ENCODE measurements at places on chromosomes 3 and 15.

- no peak for DNase-seq
Observed at GRCh38 chr15:47678040-47678439, 39.3 kb upstream of the SEMA6D start.

DNA sequence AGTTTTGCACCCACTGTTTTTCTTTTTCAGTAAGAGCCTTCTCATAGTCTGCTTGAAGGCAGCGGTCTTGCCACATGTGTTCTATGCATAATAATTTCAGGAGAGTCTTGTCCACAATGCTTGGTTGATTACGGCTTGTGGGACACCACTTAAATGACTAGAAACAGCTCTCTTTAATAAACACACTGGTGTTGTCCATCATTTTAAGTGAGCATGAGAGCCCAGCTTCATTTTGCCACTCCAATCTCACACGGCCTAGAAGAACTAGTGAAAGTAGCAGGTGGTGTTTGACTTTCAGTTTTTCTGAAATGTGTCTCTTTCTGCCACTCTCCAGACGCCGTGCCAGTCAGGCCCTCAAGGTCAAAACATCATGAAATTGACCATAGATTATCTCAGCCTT is 292.1 kb downstream of the LPP start:
- DNase-seq = no peak

DNA sequence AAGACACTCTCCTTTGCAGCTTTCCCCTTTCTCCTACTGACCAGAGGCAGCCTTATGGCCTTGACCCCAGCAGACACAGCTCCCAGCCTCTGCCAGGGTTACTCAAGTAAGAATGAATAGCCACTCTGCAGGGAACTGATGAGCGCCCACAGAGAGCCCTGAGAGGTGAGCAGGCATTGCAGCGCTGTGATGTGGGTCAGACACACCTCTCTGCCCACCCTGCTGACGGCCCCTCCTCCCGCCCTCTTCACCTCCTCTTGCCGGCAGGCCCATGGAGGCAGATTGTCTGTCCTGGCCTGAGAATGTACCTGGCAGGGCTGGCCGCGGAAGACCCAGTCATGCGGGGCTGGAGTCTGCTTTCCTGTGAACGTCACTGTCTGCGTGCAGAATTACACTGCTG is 512.6 kb upstream of the PPP2R3A start:
- no peak for DNase-seq

GRCh38 chr15:48681353-48681752 is 35.8 kb upstream of the FBN1 start:
- no peak for DNase-seq

DNA sequence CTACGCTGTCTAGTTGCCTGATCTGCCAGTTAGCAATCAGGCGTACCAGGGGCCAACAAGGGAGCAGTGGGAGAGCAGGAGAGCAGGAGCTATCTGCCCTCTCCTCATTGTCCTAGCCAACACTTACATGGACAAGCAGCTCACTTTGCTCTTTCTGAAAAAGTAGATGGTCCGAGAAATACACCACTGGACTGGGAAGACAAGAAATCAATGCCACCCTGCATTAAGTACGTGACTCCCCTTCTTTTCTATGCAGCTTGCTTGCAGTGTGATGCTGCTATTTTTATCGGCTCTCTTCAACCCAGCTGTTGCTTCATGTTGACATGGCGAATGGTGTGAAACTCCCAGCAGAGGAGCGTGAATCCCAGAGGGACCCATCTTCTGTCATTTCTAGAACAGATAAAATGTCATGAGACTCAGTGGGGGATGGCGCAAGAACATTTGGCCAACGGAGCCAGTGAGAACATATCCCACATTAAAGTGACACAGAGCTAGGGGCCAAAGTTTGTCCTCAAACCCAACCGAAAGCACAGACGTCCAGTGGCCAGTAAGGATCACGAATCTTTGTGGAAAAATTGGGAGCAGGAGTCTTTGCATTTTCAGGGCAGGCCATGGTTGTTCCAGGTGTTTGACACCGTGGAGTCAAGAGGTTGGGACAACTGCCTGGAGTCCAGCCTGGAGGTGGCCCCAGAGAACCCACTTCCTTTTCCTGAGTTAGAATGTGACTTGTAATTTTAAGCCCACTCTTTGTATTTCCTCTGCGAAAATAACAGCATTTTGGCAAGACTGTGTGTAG is 53.7 kb upstream of the MEF2A start:
- no peak for DNase-seq

DNA sequence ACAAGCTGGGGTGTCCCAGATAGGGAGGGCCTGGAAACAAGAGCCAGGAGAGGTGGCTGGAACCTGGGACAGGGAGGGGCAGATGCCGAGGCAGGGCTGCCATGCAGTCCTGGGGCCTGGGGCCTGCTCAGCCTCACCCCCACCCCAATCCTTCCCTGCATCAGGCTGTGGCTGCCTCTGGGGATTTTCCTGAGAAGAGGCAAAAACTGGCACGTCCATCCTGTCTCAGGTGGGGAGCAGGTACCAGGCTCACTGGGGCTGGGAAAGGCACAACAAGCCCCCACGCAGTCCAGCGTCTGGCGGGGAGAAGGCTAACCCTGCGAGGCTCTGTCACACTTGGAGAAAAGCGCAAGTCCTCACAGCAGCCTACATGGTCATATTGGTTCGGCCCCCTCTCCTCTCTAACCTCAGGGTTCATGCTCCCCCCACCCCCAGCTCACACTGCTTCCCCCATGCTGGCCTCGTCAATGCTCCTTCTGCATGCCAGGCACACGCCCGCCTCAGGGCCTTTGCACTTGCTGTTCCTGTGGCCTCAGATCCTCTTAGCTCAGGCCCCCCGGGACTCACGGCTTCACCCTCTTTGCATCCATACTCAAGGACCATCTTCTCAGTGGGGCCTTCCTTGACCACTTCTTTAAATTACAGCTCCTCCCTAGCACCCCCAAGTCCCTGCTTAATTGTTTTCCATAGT is 53.1 kb downstream of the LINGO1 start:
- DNase-seq = no peak

GRCh38 chr15:57461541-57461940 is 85.2 kb downstream of the CGNL1 start:
- no peak for DNase-seq

DNA sequence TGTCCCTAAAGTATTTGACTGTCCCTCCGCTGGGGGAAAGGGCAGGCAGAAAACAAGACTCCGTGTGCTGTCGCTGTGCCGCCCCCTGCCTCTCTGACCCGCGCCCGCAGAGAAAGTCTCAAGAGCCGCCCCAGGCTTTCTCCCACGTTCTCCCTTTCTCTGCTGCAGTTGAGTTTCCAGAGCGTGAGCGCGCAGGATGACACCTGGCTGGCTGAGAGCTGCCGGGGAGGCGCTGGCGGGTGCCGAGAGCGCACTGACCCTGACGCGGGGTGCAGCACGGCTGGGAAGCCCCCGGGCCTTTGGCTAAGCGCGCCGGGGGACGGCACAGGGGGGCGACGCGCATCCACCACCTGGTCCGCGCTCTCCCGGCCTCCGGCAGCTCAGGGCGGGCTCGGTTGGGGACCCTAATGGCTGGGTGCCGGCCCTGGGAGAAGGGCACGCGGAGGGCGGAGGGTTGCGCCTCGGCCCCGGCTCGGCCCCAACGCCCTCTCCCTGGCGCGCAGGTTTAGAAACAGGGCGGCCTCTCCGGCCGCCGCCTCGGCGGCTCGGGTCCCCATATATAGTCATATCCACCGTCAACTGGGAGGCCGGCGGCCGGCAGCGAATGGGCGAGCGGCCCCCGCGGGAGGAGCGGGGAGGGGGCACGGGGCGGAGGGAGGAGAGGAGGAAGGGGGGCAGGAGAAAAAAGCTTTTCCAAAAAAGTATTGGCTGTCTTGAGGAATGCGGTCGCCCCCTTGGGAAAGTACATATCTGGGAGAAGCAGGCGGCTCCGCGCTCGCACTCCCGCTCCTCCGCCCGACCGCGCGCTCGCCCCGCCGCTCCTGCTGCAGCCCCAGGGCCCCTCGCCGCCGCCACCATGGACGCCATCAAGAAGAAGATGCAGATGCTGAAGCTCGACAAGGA is at the start of gene TPM1:
Gene TPM1, plus strand, starts transcription at position 774 of the 903 bp plus-strand sequence. Its CDS starts 83 bp downstream, at position 857.
- no peak for DNase-seq

DNA sequence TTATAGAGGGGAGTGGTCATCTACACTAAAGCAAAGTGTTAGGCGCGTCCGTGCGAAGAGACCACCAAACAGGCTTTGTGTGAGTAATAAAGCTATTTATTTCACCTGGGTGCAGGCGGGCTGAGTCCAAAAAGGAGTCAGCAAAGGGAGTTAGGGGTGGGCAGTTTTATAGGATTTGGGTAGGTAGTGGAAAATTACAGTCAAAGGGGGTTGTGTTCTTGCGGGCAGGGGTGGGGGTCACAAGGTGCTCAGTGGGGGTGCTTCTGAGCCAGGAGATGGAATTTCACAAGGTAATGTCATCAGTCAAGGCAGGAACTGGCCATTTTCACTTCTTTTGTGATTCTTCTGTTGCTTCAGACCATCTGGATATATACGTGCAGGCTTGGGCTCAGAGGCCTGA is 47.1 kb downstream of the OIP5 start:
- no peak for DNase-seq

GRCh38 chr3:45067486-45067885 is 41.4 kb downstream of the CLEC3B start:
- no peak for DNase-seq

Data from T-helper 22 cell (primary cell).